Fibroblast of skin of back (primary cell): ENCODE measurements at places on chromosomes 5 and 9.

GRCh38 chr5:16980983-16981382 lies 44.9 kb upstream of the MYO10 start:
- peak; percentile 46 for DNase-seq

DNA sequence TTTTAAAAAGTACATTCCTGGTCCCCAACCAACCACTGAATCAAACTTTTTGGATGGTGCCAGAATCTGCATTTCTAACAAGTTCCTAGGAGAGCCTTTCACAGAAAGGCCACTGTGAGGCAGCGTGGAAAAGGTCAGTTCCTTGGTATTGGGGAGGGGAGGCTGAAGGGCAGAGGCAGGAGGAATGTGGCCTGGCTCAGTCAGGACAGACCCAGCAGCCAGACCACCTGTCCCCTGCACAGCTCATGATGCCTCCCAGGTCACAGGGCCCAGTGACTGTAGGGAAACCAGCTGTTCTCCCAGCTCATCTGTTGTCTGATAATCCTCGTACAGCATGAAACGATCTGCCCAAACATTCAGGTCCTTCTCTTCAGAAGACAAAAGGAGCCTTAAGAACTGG lies 132.9 kb downstream of the LHFPL2 start:
- no peak for DNase-seq

- DNase-seq: peak; percentile 66
Measured at GRCh38 chr9:80797101-80797829, 892.1 kb downstream of the TLE1 start.

GRCh38 chr9:15513335-15513734 lies 2.6 kb upstream of the PSIP1 start:
- DNase-seq: peak; percentile 20

GRCh38 chr9:88390371-88390990 lies 2.2 kb downstream of the SPIN1 start:
- DNase-seq: peak; percentile 20

- DNase-seq: no peak
Measured at GRCh38 chr5:178535299-178536175, 54.7 kb downstream of the COL23A1 start.

- peak; percentile 79 for DNase-seq
Measured at GRCh38 chr9:134707031-134707680, 65.6 kb downstream of the COL5A1 start.

DNA sequence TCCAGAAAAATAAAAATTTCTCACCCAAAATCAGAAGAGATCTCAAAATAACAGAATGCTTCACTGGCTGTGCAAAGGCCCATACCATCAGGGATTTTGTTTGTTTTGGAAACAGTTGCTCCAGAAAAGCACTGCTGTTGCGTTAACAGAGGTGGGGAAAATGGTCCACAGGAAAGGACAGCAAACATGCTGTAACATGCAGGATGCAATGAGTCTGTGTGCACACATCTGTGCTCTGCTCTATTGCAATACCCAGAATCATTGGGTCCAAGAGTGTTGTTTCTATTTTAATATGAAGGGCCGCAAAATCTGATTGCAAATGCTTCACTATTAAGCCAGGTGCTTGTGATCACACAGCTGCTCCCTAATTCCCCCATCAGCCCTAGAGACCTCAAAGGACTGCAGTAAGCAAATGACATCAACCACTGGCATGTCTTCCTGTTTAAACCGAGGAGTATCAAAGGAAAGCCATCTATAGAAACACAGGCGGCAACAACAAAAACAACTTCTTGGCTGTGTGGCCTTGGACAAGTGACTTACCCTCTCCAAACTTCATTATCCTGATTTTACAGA lies 141.0 kb downstream of the DCP2 start:
- no peak for DNase-seq

- peak; percentile 44 for DNase-seq
Measured at GRCh38 chr9:137255448-137256114, 454 bp downstream of the NELFB start.

DNA sequence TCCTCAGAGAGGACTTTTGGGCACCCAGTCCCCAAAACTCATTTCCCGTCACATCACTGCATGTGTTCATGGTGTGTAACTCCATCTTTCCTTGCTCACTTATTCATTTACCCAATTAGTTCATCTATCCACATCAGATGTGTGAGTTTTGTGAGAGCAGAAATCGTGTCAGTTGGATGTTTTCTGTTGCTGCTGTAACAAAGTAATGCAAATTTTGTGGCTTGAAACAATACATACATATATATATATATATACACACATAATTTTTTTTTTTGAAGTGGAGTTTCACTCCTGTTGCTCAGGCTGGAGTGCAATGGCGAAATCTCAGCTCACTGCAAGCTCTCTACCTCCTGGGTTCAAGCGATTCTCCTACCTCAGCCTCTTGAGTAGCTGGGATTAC lies 70.5 kb upstream of the BOD1 start:
- no peak for DNase-seq

GRCh38 chr5:121763665-121764064 lies 88.0 kb upstream of the FTMT start:
- no peak for DNase-seq

GRCh38 chr9:128062846-128063831 lies 4.0 kb downstream of the NAIF1 start:
- no peak for DNase-seq

DNA sequence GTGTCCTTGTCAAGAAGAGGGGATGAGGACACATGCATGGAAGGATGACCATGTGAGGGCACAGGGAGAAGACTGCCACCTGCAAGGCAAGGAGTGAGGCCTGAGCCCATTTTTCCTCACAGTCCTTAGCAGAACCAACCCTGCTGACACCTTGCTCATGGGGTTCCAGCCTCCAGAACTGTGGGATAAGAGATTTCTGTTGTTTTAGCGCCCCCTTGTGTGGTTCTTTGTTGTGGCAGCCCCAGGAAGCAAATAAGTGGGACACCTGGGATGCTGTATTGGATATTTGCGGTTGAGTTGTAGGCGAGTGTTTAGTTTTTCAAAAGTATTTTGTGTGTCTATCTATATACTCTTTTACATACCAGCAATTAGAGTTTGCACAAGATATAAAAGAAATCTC lies 206.4 kb downstream of the NXNL2 start:
- DNase-seq: no peak

DNA sequence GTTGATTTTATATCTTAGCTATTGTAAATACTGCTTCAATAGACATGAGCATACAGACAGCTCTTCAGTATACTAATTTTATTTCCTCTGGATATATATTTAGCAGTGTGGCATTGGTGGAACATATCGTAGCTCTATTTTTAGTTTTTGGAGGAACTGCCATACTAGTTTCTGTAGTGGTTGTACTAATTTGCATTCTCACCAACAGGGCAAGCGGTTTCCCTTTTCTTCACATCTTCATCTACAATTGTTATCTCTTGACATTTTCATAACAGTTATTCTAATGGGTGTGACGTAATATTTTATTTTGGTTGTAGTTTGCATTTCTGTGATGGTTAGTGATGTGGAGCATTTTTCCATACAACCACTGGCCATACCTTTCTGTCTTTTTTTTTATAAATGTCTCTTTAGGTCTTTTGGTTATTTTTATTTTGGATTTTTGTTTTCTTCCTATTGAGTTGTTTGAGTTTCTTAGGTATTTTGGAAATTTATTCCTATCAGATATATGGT lies 32.5 kb downstream of the TAF11L14 start:
- no peak for DNase-seq

GRCh38 chr5:142262683-142263082 lies 62.1 kb downstream of the SPRY4 start:
- DNase-seq: no peak

- no peak for DNase-seq
Measured at GRCh38 chr5:100694100-100694499, 158.9 kb downstream of the FAM174A start.

- DNase-seq: no peak
Measured at GRCh38 chr5:172565455-172565854, 75.6 kb upstream of the NEURL1B start.

DNA sequence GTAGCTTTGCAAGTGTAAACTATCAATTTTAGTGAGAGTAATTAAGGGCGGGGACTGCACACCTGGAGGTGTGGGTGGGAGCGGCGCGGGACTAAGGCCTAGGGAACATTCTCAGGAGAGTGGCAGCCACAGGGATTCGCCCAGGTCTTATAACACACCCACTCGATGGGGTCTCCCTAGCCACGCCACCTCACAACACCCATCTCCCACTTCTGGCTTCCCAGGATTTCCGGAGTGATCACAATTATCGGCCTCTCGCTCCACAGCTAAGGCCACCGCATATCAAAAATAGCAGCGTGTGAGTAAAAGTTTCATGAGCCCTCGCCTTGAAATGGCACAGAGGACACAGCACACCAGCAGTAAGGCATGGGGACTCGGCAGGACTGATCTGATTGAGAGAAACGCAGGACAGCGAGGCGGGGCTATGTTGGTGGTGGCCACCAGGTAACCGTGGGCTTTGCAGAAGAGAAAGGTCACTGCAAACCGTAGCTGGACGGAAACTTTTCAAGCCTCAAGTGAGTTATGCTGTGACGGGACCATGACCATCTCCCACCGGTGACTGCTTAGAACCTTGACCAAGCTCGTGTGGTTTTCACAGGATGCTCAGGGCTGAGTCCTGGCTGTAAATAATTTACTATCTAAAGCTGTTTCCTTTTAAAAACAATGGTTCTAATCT lies 1.1 kb upstream of the LPAR1 start:
- no peak for DNase-seq

DNA sequence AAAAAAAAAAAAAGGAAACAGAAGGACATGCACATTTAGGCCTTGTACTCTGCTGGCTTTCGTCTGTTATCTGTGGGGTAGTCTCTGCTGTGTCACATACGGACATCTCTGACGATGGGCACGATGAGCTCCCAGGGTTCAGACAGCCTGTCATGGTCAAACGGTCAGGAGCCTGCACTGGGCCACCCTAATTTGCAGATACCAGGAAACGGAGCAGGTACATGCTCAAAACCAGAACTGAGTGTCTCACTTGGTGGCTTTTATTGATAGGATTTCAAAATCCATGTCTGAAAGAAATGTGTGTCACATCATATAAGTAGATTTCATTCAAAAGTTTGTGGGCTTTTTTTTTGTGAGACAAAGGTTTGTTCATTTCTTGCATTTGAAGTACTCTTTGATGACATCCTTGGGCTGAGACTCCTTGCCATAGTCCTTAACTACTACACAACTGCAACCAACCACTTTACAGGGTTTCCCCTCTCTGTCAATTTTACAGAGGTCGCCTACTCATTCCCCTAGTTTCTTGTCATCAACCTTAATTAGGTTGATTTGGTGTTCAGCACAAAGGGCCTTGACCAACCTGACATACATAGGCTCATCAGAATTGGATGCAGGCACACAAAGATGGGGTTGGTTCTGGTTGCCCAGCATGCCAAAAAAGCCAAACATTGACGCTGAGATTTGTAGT lies 9.0 kb downstream of the CKMT2 start:
- DNase-seq: no peak

DNA sequence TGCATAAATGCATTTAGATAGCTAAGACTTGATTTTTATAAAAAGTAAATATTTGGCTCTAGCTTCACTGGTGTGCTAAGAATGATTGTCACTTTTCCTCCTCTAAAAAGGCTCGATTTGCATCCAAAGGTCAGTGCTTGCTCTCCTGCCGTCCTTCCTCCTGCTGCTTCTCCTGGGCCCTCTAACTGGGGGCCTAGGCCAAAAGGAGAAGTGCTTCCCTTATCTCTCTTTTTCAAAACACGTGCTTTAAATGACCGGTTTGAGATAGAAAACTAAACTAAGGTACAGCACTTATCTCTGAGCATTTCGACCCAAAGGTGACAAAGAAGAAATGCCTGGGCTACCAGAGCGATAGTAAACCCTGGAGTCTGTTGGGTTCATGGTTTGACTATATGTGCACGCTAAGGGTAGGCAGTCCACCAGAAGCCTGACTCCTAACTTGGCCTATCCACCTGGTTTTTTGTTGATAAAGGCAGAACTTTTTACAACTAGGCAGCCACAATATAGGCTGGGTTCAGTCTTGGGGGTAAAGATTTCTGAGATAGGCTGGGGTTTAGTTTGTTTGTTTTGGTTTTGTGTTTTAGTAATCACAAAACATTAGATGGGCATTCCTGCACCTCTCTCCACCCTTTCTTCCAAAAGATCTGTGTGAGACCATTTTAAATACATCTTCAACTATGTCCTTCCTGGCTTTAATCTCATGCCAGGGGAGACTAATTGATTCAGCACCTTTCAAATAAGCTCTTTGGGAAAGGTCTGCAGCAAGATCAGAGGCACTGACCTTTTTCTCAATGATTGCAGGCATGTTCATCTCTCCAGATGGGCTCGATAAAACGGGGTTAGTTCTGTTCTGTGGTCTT lies 3.8 kb downstream of the NR2F1-AS1 start:
- DNase-seq: no peak

GRCh38 chr5:98933445-98934072 lies 4.8 kb upstream of the CHD1 start:
- no peak for DNase-seq

DNA sequence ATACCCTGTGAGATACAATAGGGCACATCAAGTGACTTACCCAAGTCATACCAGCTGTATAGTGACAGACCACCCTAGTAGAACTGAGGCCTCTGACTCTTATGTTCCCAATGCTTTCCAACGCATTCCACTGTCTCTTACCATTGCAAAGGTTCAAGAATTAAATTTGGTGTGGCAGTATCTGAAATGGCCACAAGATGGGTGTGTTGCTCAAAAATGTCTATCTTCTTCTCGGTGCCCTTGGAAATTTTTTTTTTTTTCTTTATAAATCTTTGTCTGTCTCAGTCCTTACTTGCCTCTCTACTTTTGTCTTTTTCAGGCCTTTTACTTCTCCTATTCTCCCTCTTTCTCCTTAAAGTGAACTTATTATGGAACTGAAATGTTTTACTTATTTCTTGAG lies 48.4 kb downstream of the GPR21 start:
- peak; percentile 76 for DNase-seq

GRCh38 chr5:3531320-3531986 lies 64.2 kb upstream of the IRX1 start:
- no peak for DNase-seq

GRCh38 chr9:128185979-128186965 lies 5.1 kb downstream of the CIZ1 start:
- DNase-seq: no peak

DNA sequence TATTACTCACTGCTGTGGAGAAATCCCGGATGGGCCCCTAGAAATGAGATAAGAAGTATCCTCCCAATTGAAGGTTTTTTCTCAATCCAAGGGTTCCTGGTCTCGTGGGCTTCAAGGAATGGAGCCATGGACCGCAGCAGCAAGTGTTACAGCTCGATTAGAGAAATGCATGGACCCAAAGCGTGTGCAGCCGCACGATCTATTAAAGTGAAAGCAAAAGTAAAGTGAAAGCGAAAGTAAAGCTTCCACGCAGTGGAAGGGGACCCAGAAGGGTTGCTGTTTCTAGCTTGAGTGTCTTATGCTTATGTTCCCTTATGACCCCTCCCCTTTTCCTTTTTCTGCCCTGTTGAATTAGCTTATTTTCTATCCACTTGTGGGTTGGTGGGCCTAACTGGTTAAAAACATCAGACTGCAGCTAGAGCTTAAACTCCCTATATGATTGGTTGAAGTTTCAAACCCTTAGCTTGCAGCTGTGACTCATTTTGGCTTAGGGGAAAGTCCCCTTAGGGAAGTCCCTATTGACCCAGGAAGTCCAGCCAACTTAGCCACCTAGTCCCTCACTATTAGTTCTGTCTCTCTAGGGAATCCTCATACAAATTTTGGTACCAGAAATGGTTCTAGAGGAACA lies 1111.8 kb downstream of the TAF11L14 start:
- no peak for DNase-seq

GRCh38 chr9:94804316-94804715 lies 77.8 kb downstream of the AOPEP start:
- no peak for DNase-seq
